ENCODE measurements at places on chromosomes 1 and 21.

- no peak for DNase-seq
Measured at GRCh38 chr1:192969091-192969490, 90.1 kb downstream of the UCHL5 start.

GRCh38 chr1:4745560-4745959 lies 91.2 kb downstream of the AJAP1 start:
- DNase-seq: no peak

GRCh38 chr1:228062085-228062791 lies 20.3 kb upstream of the ARF1 start:
- DNase-seq: no peak

DNA sequence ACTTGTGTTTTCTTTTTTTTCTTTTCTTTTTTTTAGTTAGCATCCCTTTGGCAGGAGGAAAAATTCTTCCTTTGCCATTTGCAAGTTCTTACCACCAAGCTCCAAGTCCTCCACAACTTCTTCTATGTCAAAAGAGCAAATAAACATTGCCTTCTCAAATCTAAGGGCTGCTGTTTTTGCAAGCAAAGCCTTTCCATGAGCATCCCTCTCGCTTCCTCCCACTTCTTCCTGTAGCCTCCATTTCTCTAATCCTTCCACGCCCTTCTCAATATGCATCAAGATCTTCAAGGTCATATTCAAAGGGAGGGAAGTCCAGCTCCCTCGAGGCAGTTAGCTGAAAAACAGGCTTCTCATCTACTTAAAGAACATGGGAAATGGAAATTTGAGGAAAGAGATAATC lies 147.1 kb downstream of the ADSS2 start:
- DNase-seq: no peak
